Activated naive CD4-positive, alpha-beta T cell treated with anti-CD3 and anti-CD28 coated beads, Interleukin-2, amount 10 ng/mL, durations not matched to agents 5 hours and 36 hours (primary cell): ENCODE measurements at places on chromosomes 1 and 21. TPM values are rescaled to one million over a fixed set of nuclear protein-coding genes. Genes with fewer than 3 reads are reported as not detected.

FAM78B gene
- 0.18 TPM for total RNA-seq

HS2ST1 gene
- 18.0 TPM for total RNA-seq

DCDC2B gene
- total RNA-seq, result 0.14 TPM

CR1L gene
- not detected for total RNA-seq

ILDR2 gene
- total RNA-seq, result 4.9 TPM

CD5L gene
- total RNA-seq, result not detected

HYI gene
- total RNA-seq, result 21.2 TPM

ANXA9 gene
- total RNA-seq, result not detected

TFF1 gene
- total RNA-seq, result not detected

RAP1A gene
- total RNA-seq, result 112 TPM

PADI2 gene
- total RNA-seq, result not detected

INSRR gene
- total RNA-seq, result 0.05 TPM

TNFRSF14 gene
- total RNA-seq, result 204 TPM

CASQ2 gene
- not detected for total RNA-seq

OR2M4 gene
- not detected for total RNA-seq

RUNX3 gene
- total RNA-seq, result 113 TPM

RASAL2 gene
- total RNA-seq, result not detected

FCRL1 gene
- not detected for total RNA-seq

AADACL3 gene
- total RNA-seq, result not detected

RGS4 gene
- total RNA-seq, result not detected

GJB3 gene
- not detected for total RNA-seq

PBX1 gene
- 0.05 TPM for total RNA-seq

LPGAT1 gene
- total RNA-seq, result 81.0 TPM

VWA5B1 gene
- 0.05 TPM for total RNA-seq

LAMC1 gene
- not detected for total RNA-seq

HTR1D gene
- total RNA-seq, result not detected

KRTAP11-1 gene
- not detected for total RNA-seq

PPP1R8 gene
- 46.5 TPM for total RNA-seq

SPRR2G gene
- not detected for total RNA-seq

PROX1 gene
- total RNA-seq, result not detected

SLFNL1 gene
- 0.20 TPM for total RNA-seq

TEDDM1 gene
- not detected for total RNA-seq

GUCA2A gene
- total RNA-seq, result not detected

S100A7 gene
- total RNA-seq, result not detected

SYT14 gene
- not detected for total RNA-seq

DHCR24 gene
- total RNA-seq, result 84.5 TPM

LCE1F gene
- total RNA-seq, result not detected

NBPF26 gene
- total RNA-seq, result 45.4 TPM

ADGRL4 gene
- not detected for total RNA-seq

CELA3B gene
- total RNA-seq, result not detected

SLC44A3 gene
- not detected for total RNA-seq

HCRTR1 gene
- total RNA-seq, result not detected
